ENCODE measurements at places on chromosomes 2 and 18.

DNA sequence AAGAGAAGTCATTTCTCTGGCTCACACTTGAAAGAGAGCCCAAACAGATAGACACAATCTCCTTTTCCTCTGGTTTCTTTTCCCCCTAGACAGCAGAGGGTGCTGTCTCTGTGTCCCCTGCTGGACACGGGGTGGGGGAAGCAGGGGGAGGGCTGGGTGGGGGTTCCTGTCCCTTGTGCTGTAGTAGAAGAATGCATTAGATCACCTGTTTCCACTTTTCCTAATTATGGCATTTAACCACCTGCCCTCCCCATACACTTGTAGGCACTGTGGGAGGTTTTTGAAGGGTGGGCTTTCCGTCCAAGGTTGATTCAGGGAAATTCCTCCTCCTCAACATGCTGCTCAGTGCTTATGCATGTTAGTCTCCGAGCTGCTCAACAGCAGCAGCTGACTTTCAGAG, 206.2 kb upstream of the EPAS1 start:
- no peak for DNase-seq

DNA sequence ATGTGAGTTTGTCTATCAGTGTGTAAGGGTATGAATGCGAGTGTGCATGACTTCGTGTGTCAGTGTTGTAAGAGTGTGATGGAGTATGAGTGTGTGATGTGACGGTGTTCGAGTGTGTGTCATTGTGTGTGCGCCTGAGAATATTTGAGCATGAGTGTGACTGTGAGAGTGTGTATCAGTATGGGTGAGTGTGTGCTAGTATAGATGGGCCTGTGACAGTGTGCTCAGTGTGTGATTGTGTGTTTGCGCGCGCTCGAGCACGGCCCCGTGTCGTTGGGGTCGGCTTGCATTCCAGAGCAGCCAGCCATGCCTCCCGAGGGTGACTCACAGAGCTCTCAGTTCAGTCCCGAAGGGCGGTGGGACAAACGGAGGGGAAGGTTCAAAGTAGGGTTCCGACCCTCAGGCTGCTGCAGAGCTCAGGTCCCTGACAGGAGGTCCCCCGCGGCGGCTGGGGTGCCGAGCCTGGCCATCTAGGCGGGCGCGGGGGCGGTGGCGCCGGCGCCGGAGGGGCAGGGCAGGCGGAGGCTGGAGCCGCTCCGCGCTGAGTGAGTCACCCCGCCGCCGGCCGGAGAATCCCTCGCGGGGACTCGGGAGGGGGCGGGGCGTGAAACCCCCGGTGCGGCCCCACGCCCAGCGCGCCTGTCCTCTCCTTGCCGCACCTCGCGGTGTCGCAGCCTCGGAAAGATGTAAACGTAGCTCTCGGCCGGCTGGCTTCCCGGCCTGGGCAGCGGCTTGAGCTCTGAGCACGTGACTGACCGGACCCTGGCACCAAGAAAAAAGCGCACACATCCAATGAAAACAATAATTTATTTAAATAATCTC, 3.8 kb downstream of the DLX2 start:
- DNase-seq, result no peak

GRCh38 chr2:58429014-58429875, 188.1 kb upstream of the FANCL start:
- DNase-seq, result no peak

- DNase-seq, result no peak
Observed at GRCh38 chr2:36677386-36677785, 19.1 kb upstream of the VIT start.

GRCh38 chr18:25240420-25240770, 111.6 kb downstream of the ZNF521 start:
- no peak for DNase-seq
